ENCODE measurements at places on chromosomes 13 and 19.

- no peak for DNase-seq
Observed at GRCh38 chr19:16519230-16519687, 23.0 kb downstream of the CHERP start.

DNA sequence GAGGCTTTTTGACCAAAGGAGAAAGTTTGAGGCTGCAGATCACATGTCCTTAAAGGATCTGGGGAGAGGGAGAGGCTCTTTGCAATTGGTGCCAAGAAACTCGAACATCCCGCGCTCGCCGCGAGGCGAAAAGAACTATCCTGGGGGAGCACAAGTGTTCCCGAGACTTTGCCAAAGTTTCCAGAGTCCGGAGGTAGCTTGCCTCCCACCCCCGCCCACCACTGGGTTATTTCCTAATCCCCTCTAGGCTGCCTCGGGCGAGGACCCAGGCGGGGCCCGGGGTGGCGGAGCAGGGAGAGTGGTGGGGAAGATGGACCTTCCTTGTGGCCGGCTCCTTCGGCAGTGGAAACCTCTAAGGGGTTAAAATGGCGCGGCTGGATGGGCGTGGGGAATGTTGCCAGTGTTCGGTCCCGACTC lies 114.5 kb downstream of the KCNRG start:
- no peak for DNase-seq

GRCh38 chr13:101919541-101920181 lies 467.2 kb downstream of the ITGBL1 start:
- no peak for DNase-seq

DNA sequence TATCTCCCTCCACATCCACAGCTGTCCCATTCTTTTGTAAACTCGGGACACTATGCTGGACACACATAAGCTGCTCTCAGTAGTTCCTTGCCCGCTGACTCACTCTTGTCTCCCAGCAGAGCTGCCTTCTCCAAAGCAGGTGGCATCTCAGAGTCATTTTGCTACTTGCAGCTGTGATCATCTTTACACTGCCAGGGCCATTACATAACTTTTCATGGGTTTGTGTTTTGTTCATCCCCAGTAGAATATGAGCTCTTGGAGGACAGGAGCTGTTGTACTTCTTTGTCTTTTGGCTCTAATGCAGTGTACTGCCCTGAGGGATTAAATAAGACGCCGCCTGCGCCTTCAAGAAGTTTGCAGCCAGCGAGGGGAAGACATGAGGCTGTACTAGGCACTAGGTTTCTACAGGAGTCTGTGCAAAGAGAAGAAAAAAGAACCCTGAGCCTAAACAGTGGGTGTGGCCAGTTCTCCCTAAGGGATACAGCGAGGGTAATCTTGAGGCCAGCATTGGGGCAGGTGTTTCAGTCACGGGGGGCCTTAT lies 40.8 kb upstream of the GPR183 start:
- DNase-seq: no peak

DNA sequence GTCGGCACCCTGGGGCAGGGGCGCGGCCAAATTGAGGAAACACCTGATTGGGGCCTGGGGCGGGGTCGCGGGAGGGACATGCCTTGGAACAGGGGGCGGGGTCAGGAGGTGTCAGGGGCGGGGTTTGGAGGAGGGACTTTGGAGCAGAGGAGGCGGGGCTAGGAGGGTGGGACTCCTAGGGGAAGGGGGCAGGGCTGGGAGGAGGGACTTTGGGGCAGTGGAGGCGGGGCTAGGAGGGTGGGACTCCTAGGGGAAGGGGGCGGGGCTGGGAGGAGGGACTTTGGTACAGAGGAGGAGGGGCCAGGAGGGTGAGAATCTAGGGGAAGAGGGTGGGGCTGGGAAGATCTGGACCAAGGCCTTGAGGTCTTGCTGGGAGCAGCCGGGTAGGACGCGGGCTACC lies 21.9 kb downstream of the GRIN2D start:
- DNase-seq: no peak

DNA sequence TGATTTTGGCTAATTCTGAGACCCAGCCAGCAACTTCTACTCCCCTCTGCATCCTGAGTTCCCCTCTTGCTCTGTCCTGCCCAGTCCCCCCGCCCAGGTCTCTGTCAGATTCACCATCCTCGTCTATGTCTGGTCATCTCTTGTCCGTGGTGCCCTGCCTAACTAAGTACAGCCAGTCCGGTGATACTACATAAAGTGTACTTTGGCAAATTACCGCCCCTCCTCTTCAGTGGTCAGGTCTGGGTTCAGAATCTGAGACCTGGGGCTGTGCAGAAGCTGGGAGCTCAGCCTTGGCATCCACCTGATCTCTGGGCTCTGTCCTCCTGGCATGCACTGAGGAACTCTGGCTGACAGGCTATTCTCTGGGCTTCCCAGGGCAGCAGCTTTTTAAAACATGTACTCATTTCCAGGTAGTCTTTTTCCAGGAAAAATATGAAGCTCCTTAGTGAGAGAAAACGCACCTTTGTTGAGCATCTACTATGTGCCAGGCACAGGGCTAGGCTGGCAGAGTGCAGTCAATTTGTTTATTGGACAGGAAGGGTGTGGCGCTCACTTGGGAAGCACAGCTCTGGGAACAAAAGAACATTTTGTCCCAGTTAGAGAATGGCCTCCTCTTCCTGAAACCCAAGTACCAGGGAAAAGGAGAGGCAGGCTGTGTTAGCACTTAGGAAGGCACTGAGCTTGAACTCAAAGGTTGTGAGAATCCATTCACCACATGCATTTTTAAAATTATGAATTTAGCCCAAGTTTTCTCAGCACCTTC lies 88.9 kb downstream of the TSHZ3 start:
- DNase-seq: no peak
